ENCODE measurements at places on chromosomes 11 and 22. TPM values are rescaled to one million over a fixed set of nuclear protein-coding genes. Genes with fewer than 3 reads are reported as not detected.

DMC1 gene
- total RNA-seq: 2.2 TPM

TRIM22 gene
- 58.8 TPM for total RNA-seq

C11orf97 gene
- not detected for total RNA-seq

PRR33 gene
- not detected for total RNA-seq

CD6 gene
- total RNA-seq: under 0.01 TPM

PLEKHB1 gene
- not detected for total RNA-seq

CDON gene
- total RNA-seq: 2.9 TPM
